Bone marrow (tissue), 2 donors: ENCODE measurements at places on chromosomes 4 and X.

- DNase-seq: no peak
These were observed 94.3 kb downstream of the FAM193A start for GRCh38 chr4:2630556-2631273.

- no peak for DNase-seq
These were observed 16.2 kb downstream of the HPF1 start for GRCh38 chr4:169741569-169741968.

GRCh38 chr4:88447371-88448095, 9.4 kb upstream of the HERC5 start:
- DNase-seq: no peak

DNA sequence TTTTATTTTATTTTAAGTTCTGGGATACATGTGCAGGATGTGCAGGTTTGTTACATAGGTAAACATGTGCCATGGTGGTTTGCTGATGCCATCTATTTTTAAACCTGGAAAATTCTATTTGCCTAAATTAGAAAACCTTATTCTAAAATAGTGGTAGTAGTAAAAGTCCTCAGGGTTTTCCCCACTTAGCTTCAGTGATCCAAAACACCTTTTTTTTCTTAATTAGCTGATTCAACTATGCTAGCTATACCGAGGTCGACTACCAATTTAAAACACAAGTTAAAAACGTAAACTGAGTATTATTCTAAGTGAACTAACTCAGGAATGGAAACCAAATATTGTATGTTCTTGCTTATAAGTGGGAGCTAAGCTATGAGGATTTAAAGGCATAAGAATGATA, 70.0 kb upstream of the IL13RA1 start:
- no peak for DNase-seq

DNA sequence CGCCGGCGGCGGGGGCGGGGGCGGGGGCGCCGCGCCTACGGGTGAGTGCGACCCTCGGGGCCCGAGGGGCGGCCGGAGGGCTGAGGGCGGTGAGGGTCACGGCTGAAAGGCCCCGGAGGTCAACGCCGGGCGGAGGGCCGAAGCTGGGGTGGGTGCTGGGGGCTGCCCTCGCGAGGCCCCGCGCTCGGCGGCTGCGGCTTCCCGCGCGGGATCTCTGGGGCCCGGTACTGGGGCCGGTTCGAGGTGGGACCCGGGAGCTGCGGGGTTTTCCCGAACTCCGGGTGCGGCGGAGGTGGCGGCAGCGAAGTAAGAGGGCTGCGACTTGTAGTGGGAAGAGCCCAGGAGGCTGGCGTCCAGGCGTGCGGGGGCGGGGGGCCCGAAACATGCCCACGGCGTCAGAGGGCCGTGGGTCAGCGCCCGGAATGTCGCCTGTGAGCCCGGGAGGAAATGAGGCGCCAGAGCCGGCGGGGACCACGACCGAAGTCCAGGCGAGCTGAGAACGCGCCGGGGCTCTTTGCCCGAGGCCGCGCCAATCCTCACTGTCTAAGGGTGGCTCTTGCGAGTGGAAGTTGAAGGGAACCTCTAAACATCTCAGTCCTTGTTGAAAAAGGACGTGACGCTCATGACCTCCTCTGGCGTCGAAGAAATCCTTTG, 407 bp downstream of the IL13RA1 start:
- DNase-seq: no peak

DNA sequence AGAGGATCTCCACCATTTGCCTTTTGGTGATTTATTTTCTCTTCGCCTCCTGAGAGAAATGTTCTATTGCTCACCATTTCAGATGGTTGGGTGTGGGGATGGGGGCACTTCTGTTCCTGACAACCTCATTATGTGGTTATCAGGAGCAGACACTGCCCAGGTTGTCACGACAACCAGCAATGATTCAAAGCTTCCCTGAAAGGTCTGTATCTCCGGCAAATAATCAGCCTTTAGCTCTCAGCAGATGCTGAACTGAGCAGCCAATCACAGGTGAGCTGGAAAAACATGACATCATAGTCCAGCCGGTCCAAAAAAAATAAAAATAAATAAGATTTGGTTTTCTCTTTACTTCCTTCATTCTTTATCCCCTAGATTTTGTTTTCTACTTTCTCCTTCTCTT, 5.5 kb upstream of the PAK3 start:
- DNase-seq: no peak

GRCh38 chr4:86333236-86333635, 26.6 kb downstream of the MAPK10 start:
- no peak for DNase-seq
